ENCODE measurements at places on chromosomes 2 and 18. TPM values are rescaled to one million over a fixed set of nuclear protein-coding genes. Genes with fewer than 3 reads are reported as not detected.

The MAP3K20 gene
- total RNA-seq: 49.6 TPM

The MC5R gene
- total RNA-seq: not detected

The SGPP2 gene
- 31.2 TPM for total RNA-seq

The CFC1 gene
- total RNA-seq: not detected

The SPEG gene
- total RNA-seq: 11.7 TPM

The AKAIN1 gene
- not detected for total RNA-seq

The BOK gene
- total RNA-seq: 66.5 TPM

The C1GALT1C1L gene
- total RNA-seq: 0.41 TPM

The SP140 gene
- 4.8 TPM for total RNA-seq

The REEP1 gene
- 4.8 TPM for total RNA-seq

The C2orf78 gene
- total RNA-seq: not detected

The TOGARAM2 gene
- total RNA-seq: 7.3 TPM

The SULT1C4 gene
- total RNA-seq: 3.6 TPM

Measured in left lung (tissue), 14 donors.